GM04503 (cell line): ENCODE measurements at places on chromosomes 4 and X.
A peak's percentile ranks its signal among the peaks of the same experiment; 100 is the strongest.

DNA sequence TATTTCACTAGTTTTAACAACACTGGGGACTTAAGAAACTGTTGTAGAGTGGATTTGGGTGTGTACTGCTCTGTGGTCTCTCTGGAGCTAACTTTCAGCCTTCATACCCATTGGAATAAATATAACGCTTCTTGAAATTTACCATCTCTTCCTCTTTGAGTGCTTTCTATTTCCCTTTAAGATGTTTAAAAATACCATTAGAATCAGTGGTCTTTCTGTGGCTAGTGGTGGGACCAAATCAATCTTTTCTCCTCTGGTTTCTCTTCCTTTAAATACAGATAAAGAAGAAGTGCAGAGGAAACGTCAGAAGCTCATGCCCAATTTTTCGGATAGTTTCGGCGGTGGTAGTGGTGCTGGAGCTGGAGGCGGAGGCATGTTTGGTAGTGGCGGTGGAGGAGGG lies 92.0 kb downstream of the NFKB1 start:
- no peak for DNase-seq

GRCh38 chr4:99323756-99324155 lies 2.6 kb upstream of the ADH1B start:
- no peak for DNase-seq

DNA sequence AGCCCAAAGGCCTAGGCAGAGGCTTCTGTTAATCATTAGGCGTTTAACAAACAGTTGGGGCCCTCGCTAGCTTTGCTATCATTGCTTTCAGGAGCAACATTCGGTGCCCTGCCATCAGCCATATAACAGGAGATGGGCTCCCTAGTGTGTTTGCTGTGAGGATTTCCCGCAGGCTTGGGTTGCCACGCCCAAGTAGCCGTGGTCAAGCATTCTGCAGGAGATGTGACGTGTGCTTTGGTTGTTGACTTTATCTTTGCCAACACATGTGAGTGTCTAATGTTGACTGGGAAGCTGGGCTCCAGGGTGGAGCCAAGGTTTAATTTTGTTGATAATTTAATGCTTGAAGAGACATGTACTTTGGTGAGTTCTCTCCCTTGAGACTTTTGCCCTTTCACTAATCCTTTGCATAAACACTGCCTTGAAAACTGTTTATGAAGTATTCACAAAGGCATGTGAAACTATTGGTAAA lies 184.6 kb upstream of the KIT start:
- DNase-seq = peak; percentile 57

- no peak for DNase-seq
These were observed 36.9 kb upstream of the TENM3 start for GRCh38 chr4:182206266-182206665.

GRCh38 chr4:67886281-67886680 lies 2.5 kb upstream of the TMPRSS11D start:
- no peak for DNase-seq

DNA sequence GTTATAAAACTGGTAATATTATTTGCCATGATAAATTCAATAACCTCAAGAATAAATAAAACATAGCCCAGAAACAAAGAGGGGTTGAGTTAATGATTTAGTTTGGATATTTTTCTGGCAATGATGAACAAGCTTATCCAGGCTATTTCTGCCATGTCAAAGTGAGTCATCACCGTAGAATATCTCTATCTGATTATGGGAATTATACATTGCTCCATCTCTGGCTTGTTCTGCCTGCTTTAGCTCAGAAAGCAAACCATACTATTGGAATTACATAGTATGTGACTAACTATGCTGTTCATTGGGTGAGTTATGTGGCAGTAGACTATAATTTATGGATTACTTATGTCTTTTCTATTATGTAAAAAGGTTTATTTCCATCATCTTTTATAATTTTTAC lies 680.1 kb upstream of the AADAT start:
- no peak for DNase-seq

DNA sequence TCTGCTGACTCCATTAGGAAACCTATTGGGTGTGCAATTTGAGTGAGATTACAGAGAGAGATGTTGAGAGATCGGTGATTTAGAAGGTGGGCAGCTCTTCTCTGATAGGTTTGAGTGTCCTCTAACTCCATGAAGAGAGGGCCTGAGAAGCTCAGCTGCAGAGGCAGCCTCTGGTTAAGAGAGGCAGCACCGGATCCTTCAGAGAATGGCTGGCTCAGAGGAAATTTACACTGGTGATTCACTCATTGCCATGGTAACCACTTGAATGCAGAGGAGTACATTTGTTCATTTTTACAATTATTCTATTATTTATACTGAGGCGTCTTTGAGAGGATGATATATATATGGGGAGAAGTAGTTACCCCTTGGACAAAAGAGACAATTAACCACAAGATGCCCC lies 171.7 kb downstream of the PDGFRA start:
- DNase-seq = peak; percentile 51

- no peak for DNase-seq
These were observed 26.6 kb downstream of the ZRSR2 start for GRCh38 chrX:15816886-15817285.

- DNase-seq = no peak
These were observed 108.6 kb upstream of the NDST4 start for GRCh38 chr4:115222061-115222460.

DNA sequence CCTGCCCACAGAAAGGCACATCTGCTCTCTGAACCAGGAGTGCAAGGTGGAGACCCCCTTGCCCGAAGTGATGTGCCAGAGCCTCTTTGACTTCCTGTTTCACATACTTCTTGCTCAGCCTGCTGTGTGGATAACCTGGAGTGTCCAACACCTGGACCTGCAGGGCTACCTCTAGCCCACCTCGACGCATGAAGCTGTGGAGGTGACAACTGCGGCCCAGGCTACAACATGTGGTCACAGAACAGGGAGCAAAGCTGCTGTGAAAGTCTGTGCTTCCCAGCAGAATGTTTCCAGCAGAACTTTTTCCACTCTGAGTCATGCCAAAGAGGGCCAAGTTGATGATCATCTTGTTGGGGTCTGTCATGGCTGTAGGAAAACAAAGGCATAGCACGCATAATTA lies 1.5 kb downstream of the GIMD1 start:
- no peak for DNase-seq

GRCh38 chr4:139642364-139642763 lies 23.3 kb upstream of the MGST2 start:
- DNase-seq = no peak

DNA sequence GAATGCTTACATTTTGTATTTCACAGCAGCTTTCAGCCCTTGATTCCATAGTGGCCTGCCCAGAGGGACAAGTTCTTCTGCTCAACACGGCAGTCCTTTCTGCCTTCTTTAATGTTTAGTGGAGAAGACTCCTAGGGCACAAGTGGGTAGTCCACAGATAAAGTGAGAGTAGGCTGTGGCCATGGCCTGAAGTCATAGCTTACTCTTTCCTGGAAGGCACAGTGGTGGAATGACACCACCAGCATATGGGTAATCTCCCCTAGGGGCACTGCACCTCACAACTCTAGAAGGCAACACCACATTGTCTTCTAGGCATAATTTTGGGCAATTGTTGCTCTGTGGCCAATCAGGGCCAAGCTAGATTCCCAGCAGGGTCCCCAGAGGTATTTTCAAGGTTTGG lies 155.4 kb upstream of the MAMLD1 start:
- no peak for DNase-seq

DNA sequence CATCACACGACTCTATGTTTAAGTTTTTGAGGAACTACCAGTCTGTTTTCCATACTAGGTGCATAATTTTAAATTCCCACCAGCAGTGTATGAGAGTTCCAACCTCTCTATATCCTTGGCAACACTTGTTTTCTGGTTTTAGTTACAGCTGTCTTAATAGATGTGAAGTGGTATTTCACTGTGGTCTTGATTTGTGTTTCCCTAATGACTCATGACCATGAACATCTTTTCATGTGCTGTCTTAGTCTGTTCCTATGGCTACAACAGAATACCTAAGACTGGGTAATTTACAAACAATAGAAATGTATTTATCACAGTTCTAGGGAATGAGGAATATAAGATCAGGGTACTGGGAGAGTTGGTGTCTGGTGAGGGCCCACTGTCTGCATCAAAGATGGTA lies 51.5 kb upstream of the GPR78 start:
- no peak for DNase-seq

- no peak for DNase-seq
These were observed 8.4 kb downstream of the GRSF1 start for GRCh38 chr4:70831293-70831692.

GRCh38 chr4:56655627-56656345 lies 25.3 kb downstream of the HOPX start:
- no peak for DNase-seq

DNA sequence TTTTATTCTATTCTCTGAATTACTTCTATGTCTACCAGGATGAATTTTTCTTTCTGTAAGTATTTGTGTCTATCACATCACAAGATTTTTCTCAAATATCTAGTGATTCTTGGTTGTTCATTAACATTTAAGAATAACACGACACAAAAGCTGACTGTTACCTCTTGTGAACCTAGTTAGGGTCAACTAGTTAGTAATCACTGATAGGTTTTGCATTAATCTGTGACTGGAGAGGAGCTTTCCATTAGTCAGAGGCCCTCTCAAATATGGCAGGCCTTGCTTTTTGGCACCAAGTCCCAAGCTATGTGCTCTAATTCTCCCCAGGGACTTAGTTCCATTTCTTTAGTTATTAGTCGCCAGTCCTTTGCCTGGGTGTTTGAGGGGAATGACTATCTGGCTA lies 259.2 kb downstream of the CFAP299 start:
- DNase-seq = no peak

GRCh38 chr4:173181848-173182247 lies 13.2 kb downstream of the GALNT7 start:
- no peak for DNase-seq

- DNase-seq = no peak
These were observed 508.8 kb downstream of the C4orf33 start for GRCh38 chr4:129604632-129605255.
